ENCODE measurements at places on chromosomes 7 and 10. TPM values are rescaled to one million over a fixed set of nuclear protein-coding genes. Genes with fewer than 3 reads are reported as not detected.

- ATAC-seq = no peak
Measured at GRCh38 chr7:150867605-150868004, 15.3 kb downstream of the AOC1 start.

Gene LIPM
- total RNA-seq = not detected

DNA sequence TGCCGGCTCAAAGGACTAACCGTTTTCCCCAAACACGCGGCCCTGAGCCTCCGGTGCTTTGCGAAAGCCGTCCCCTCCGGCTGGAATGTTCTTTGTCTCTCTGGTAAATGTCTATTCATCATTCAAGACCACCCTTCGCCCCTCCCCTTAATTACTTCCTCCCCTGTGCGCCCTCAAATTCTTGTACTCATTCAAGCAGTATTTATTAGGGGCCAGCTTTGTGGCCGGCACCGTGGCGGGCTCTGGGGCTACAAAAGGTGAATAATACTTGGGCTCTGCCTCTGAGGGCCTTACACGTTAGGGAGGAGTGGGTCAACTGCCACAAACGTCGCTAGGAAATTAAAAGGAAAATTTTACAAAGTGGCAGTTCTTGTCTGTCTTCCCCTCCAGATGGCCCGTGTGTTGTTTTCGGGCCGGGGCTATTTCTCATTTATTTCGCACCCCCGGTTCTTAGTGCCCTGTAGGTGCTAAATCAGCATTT is 1.5 kb upstream of the MEST start:
- no peak for ATAC-seq

DNA sequence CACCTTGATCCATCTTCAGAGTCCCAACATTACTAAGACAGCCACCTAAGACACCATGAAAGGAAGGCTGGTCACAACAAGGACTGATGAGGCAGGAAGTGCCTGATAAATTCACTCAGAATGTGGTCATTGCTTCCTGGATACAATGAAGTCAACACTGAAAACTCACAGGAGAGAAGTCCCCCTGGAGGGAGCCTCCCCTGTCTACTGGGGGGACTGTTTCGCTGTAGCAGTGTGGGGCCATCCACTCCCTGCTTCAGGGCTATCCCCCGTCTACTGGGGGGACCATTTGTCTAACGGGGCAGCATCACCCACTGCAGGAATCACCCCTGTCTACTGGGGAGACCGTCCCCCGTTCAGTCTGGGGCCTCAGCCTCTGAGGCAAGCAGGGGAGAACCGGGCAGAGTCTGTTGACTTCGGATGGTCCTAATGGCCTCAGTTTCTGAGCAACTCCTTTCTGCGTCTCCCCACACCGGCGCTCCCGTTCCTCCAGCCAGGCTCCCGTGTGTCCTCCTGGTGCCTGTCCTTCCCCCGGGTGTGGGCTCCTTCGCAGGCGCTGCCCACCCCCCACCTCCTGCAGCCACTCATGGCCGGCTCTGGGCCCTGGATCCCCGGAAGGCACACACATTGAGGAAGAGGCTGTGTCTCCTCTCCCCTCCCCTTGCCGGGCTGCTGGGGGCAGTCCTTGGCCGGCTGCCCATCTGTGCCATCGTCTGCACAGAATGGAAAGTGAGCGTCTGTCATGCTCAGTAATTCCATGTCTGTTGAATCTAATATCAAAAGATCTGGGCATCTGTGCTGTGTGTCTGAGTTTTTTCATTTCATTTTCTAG is 59.9 kb upstream of the DNAJB6 start:
- ATAC-seq = no peak

Gene DENND2A
- 1.0 TPM for total RNA-seq

DNA sequence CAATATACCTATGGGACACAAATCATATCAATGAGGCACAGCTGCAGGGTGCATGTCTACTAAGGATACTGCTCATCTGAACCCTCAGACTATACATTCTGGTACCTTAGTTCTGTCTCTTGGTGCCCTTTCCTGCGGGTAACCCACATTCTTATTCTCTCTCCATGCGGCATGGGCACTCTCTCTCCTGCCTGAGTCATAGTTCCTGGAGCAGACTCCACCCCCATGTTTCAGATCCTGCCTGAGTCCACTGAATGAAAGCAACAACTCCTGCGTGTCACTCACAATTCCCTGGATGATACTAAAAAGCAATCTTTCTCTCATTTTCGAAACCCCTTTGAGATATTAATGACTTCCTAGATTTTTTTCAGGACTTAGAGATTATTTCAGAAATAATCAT is 653.1 kb upstream of the C7orf33 start:
- ATAC-seq = no peak

Gene NPFFR1
- total RNA-seq = 0.04 TPM

DNA sequence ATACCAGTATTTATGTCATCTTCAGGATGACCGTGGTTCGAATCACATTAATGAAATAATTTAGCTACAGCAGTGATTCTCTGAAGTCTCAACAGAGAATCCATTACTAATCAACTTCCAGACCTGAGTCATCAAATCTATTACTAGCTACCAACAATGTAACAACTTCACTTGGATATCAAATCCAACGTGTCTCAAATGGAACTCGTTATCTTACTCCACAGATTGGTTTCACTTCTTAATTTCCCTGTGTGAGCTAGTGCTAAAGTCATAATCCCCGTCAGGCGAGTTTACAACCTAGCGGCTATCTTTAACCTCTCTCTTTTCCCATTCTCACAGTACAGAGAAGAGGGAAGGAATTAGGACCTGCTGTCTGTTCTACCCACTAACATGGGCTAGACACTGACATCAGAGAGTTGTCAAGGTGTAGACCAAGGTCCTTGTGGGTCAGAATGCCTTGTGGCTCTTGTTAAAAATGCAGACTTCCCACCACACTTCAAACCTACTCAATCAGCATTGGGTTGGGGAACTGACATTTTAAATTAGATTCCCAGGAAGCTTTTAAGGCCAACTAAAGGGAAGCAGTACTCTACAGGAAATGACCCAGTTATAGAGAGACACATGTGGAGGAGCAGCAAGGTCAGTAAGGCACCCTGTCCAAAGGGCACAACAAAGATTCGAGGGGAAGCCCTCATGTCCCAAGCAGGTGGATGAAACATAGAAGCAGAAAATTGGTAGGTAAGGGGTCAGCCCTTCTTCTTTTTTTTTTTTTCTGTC is 57.3 kb upstream of the GSAP start:
- ATAC-seq = no peak

- no peak for ATAC-seq
Measured at GRCh38 chr10:72605122-72605521, 20.8 kb downstream of the MICU1 start.

- ATAC-seq = no peak
Measured at GRCh38 chr7:101957744-101958525, 140.5 kb downstream of the CUX1 start.

GRCh38 chr10:46544989-46545791 is 11.3 kb downstream of the GPRIN2 start:
- ATAC-seq = peak; percentile 14

- no peak for ATAC-seq
Measured at GRCh38 chr7:116145245-116145852, 65.0 kb upstream of the TES start.

DNA sequence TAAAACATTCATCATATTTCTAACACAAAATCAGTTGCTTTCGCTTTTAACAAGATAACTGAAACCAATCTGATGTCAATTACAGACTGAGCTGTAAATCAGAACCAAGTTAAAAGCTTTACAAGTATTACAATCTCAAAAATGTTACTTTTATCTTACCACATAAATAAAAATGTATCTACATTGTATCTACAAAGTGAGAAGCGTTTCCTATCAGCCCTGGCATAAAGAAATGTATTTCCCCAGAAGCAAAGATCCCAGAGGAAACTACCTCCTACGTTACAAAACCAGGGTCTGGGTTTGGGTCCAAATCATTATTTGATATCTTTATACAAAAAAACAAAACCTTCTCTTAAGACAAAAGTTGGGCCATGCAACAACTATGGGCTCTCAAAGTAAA is 2.6 kb downstream of the SMURF1 start:
- ATAC-seq = no peak

GRCh38 chr7:125506331-125506730 is 576.7 kb upstream of the POT1 start:
- ATAC-seq = no peak

Gene MSS51
- total RNA-seq = 1.2 TPM

GRCh38 chr7:75738604-75738974 is at the start of gene HIP1:
Gene HIP1, minus strand, starts transcription at chr7:75738941. Its CDS starts 21 bp downstream, at chr7:75738920.
- peak; percentile 11 for ATAC-seq

Gene PRRT4
- 1.3 TPM for total RNA-seq

GRCh38 chr7:74329225-74329624 is 40.0 kb downstream of the CLIP2 start:
- ATAC-seq = no peak

Gene PPIF
- total RNA-seq = 77.8 TPM

Gene SNX10
- 2.1 TPM for total RNA-seq

DNA sequence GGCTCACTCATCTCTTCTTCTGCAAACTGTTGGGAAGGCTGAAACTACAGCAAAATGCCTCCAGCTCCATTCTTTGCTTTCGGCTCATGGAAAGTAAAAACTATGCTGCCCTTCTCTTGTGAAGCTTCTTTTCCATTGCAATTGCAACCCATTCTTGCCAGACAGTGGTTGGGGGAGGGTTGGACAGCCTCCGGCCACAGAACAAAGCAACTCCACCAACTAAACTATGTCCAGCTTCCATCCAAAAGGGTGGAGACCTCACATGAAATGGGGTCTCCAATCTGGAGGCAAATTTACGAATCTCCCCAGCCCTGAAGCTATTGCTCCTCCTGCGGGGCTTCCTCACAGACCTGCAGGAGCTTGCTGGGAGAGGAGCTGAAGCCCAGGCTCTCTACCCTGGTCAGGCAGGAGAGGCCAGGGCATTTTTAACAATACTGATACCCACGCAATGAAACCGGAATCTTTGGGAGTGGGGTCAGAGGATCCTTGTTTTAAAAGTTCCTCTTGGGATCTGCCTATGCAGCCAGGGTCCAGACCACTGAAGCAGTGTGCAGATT is 549 bp downstream of the GPNMB start:
- ATAC-seq = peak; percentile 7

DNA sequence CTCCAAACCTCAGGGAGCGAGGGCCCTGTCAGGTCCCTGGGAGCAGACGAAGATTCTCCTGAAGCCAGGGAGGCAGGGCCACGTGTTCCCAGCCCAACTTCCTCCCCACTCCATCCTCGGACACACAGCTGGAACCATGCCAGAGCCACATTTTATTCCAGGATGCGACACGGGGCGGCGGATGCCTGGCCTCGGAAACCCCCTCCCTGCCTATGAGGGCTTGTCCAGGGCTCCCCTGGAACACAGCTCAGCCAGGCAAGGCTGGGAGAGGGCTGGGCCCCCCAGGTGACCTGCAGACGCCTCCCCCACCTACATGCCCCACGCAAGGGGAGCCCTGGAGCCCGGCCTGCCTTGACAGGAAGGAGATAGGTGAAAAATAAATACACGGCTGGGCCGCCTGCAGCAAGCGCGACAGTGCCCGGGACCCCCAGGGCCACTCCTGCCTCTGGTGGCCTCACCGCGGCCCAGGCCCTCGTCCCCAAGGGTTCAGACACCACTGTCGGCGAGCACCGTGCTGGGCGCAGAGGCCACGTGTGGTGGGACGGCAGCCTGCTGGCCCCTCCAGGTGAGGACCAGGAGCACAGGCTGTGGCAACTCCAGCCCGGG is 21.5 kb downstream of the GET4 start:
- ATAC-seq = no peak

Gene CYP26C1
- not detected for total RNA-seq

DNA sequence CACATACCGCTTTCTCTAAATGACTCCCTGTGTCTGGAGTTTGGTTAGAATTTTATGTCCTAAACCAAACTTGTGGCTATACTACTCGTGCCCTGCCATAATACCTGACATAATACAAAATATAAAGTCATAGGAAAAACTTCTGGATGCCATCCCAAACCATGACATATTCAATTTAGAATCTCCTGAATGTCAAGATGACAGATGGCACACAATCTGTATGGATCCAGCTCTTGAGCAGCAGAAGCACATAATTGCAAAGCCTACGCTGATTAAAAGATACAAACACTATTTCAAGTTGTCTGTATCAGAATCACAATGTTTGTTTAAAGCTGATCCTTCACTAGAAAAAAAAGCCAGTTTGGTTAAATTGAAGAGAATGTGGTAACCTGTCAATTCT is 22.4 kb upstream of the CDC14C start:
- no peak for ATAC-seq

- ATAC-seq = no peak
Measured at GRCh38 chr7:38938589-38938988, 29.6 kb upstream of the VPS41 start.

Gene GSTO1
- total RNA-seq = 52.4 TPM

DNA sequence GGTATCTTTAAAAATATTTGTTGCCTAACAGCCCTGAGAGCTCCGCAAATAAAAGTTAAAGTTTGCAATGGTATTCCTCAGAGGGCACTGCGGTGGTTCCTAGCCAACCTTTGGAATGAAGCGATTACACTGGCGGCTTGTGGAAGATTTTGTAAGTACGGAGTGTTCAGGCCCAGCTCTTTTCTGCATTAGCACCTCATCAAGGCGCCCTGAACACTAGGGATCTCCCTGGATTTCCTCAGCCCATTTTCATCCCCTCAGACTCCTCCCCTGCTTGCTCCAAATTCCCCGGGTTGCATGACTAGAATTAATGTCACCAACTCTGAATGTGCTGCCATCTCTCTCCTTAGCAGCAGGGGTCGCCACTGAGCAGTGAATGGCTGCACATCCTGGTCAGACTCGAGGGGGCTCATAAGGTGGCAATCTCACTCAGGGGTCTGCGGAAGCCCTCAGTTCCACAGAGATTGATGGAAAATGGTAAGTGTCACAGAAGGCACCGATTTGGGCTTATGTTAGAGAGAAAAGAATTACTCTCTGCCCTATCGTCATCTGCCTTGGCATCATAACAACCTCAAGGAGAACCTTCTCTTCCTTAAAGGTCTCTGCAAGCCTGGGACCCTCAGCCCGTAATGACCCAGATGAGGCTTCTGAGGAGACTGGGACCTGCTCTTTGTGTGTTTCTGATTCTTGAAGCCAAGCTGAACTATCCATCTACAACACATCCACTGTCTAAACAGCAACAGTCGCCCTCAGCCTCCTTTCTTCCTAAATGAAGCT is 262.8 kb upstream of the AOAH start:
- peak; percentile 57 for ATAC-seq

DNA sequence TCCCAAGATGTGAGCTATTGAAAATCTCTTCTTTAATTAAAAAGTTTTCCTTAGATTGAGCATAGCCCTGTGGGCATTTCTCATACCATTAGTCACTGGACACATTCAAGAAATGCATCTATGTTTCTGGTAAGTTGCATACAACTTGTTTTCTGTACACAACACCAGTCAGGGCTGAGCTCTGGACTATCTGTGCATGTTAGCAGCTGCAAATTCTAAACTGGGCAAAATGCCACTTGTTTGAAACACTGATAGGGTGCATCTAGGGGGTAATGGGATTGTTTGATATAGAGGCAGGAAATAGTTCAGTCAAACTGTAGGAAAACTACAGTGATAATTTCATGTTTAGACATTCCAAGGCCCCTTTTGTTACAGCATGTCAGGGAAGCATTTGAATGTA is 145.6 kb upstream of the NPY start:
- no peak for ATAC-seq

- no peak for ATAC-seq
Measured at GRCh38 chr10:118680197-118680596, 74.6 kb downstream of the CACUL1 start.

Gene ANKRD30A
- total RNA-seq = not detected

Measured in esophagus mucosa (tissue), 1 donor.